ENCODE measurements at places on chromosomes 1 and 21.

- DNase-seq = peak; percentile 52
These were observed 66.0 kb upstream of the SLC25A33 start for GRCh38 chr1:9473032-9473807.

DNA sequence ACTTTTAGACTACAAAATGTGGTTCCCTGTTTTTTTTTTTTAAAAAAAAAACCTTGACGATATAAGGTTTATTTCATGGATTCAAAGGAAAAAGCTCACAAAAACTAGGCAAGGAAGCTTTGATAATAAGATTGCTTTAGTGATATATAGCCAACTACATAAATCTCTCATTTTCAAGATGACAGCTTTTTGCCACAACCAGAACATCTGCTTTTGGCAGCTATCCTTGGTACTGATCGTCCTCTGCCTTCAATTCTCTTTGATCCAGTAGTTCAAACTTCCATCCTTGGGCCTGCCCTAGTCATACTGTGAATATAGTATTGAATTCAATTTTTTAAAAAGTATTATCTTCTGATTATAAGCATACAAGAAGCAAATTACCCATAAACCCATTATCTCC lies 72.9 kb upstream of the CD53 start:
- DNase-seq = no peak

DNA sequence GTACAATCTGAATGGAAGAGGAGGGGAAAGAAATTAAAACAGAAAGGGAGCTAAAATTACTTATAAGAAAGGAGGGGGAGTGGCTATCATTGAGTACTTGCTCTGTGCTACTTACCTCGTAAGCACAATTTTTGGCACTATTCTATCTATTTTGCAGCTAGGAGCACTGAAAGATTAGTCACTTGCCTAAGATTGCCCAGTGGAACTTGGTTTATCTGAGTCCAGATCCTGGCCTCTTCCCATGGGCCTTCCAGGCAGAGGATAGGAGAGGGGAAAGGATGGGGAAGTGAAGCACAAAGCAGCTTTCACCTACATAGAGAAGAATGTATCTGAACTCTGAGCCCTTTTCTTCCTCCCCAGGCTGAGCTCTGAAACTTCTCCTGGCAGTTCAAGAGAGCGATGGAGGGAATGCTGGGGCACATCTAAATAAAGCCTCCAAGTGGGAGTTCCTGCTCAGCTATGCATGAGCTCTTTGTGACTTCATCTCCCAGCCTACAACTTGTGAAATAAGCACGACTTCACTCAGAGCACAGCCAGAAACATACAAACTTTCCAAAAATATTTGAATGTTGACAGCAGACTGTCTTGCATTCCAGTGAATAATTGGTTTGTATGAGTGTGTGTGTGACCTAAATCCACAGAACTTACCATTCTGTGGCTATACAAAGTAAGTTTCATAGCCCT lies 29.4 kb downstream of the HMGB4 start:
- DNase-seq = peak; percentile 86

- no peak for DNase-seq
These were observed 690.7 kb downstream of the NCAM2 start for GRCh38 chr21:21688889-21689288.
